ENCODE measurements at places on chromosomes 3 and 15.

DNA sequence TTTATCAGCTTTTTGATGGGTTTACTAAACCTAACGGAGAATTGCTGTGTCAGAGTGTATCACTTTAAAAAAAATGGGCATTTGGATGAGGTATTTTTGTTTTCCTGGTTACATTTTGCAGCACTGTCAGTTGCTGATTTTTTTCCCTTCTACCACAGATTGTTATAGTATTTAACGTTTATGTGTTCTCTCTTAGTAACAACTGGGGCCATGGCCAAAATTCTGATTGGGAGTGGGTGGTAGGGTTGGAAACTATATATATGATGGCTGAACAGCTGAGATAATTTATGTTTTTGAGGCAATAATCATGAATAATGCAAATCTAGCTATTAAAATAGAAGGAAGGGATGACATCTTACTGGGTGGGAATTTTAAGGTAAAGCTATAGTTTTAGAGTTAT lies 229.4 kb upstream of the SUCLG2 start:
- no peak for DNase-seq

GRCh38 chr3:59515966-59516365 lies 466.1 kb upstream of the CFAP20DC start:
- DNase-seq: no peak

- DNase-seq: no peak
Measured at GRCh38 chr15:68374168-68374745, 57.7 kb downstream of the ITGA11 start.

DNA sequence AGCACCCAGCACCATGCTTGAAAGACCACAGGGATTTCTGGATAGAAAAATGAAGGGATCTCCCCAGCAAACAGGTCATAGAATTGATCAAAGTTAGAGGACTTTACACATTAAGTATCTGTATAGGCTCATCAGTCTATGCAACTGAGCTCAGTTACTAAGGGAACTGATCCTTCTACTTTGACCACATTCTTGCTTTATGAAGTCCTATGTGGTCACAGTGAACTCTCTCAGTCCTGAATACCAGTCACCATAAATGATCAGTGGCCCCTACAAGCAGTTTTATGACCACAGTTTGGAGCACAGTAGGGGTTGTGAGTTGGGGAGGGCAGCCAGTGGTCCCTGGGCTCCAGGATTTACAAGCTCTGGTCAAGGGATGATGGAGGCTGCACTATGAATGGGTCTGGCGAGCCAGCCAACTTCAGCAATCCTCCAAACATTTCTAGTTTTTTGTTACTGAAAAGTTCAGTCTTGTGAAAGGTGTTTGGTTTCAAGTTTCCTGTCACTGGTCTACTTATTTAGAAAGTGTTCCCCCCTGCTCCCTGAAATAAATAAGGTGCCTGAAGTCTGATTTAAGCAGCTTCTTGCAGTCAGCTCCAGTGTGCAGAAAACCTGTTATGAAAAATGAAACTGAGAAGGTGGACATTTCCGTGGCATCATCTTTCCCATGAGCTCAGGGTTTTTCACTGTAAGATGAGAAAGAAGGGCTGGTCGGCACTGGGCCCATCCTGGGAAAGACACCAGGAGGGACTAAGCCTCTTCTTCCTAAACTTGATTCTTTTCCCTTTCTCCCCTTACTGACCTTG lies 75.5 kb downstream of the DAPK2 start:
- DNase-seq: no peak

- no peak for DNase-seq
Measured at GRCh38 chr15:62482785-62483429, 317.8 kb upstream of the C2CD4B start.

- no peak for DNase-seq
Measured at GRCh38 chr15:66505818-66506217, 692 bp downstream of the ZWILCH start.

DNA sequence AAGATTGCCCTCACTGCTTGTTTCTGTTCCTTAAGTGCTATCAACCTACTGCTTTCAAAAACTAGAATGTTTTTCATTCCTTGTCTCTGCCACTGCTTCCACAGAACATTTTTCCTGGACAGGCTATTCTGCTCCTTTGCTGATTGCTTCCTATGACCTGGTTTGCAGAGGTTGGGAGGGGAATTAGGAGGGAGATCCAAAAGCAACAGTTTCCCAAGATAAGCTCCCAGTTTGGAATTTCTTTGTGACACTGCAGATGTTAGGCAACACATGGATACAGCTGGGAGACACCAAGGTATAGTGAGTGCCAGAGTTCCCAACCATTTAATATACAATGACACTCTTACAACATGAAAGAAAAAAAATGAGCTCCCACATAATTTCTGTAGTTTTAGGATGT lies 1036.5 kb downstream of the ROBO2 start:
- no peak for DNase-seq

DNA sequence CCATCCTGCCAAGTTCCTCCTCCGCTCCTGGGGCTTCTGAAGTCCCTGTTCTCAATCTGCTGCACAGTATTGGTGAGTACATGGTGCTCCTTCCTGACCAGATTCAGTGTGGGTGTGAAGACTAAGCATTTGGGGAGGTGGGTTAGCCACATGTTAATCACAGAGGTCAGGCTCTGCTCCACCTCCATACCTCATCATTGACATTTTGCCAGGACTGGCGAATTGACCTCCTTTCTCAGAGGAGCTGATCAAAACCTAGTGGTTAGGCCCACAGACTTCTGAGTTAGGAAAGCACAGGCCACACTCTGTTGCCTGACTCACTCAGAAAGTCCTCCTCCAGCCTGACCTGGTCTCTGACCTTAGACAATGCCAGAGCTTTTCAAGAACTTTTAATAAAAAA lies 8.4 kb upstream of the RPS17 start:
- DNase-seq: no peak

DNA sequence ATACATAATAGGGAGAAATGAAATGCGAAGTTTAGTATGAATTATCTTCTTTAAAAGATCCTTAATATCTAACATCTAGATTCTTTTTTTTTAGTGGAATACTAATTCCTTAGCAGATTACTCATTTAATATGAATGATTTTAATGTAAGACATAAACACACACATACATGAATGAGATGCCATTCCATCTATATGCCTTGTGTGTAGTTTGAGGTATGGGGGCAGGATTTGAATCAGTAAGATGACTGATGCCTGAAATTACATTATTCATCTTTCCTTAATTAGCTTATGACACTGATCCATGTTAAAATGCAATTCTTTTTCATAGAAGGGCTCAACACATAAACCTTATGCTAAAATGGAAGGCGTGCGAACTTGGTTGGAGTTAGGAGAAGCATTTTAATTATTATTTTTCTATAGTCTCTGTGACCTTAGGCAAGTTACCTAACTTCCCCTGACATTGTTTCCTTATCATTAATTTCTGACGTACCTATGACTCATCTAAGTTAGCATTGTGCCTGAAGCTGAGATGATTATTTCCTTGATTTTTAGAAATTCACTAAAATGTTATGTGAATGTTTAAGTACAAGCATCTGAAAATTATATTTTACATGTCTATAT lies 10.8 kb upstream of the BNIP2 start:
- DNase-seq: no peak

- DNase-seq: no peak
Measured at GRCh38 chr3:12458901-12459300, 25.4 kb upstream of the TSEN2 start.

GRCh38 chr3:10508619-10509260 lies 3.4 kb upstream of the ATP2B2 start:
- no peak for DNase-seq

GRCh38 chr3:46944191-46944590 lies 32.4 kb downstream of the CCDC12 start:
- DNase-seq: no peak

- no peak for DNase-seq
Measured at GRCh38 chr3:5840056-5840455, 652.5 kb downstream of the EDEM1 start.

DNA sequence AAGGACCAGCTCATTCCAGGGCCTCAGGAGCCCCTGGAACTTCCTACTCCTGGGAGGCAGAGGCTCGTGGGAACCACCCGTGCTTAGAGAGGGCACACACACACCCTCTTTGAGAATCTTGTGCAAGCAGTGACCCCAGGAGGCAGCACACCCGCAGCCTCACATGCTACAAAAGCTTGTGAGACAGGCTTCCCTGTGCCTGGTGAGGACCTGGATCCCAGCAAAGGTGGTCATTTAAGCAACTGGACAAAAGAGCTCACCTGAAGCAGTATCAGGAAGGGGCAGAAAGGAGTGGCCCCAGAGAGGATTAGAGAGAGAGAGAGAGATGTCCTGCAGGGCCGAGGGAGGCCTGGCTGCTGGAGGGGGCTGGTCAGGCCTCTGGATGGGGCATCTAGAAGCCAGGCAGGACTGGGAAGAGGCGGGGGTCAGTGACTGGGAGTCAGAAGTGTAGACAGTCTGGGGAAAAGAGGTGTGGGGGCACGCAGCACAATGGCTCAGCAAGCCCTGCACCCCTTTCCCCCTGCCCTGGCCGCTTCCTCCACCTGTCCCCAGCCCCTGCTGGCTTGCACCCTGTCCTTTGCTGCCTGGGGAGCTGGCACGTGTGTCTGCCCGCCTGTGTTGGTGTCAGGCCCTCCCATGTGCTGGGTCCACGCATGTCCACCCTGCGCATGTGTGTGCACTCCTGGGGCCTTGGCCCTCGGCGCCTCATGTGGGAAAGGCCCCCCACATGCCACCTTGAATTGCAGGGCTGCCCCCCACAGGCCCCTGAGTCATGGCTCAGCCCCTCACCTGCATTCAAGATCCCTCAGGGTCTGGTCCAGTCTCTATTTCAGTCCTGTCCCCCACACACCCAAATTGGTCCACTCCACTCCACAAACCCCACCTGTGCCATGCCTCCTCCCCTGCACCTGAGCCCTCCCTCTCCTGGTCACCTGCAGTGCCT lies 36.9 kb downstream of the TSPAN3 start:
- DNase-seq: no peak

- DNase-seq: no peak
Measured at GRCh38 chr3:179769411-179770247, 116.8 kb downstream of the USP13 start.

DNA sequence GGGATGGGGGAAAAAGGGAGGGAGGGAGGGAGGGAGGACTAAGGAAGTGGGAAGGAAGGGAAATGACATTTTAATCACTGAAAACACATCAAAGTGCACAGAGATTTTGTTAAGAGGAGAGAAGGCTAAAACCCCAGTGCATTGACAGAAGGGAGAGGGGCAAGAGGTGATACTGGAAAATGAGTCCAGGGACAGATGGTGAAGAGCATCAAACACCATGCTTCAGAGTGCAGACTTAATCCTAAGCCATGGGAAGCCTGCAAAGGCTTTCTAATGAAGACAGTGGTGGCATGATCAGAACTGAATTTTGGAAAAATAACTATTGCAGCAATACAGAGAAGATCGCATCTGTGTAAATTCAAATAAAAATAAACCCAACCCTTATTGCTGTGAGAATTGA lies 41.8 kb downstream of the HGD start:
- no peak for DNase-seq

DNA sequence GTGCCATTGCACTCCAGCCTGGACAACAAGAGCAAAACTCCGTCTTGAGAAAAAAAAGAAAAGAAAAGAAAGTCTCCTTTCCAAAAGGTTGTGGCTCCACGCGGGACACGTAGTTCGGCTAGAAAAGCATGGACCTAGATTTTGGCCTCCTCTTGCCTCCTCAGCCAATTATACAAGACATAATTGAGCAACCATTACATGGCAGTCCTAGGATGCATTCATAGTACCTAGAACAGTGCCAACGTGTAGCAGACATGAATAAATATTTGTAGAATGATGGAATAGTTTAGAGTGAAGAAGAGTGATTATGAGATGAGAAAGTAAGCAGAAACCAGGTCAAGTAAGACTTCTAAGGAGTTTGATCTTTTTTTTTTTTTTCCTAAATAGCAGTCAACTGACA lies 112.5 kb downstream of the ZNF609 start:
- DNase-seq: no peak

- no peak for DNase-seq
Measured at GRCh38 chr3:153028381-153028780, 133.6 kb upstream of the RAP2B start.

DNA sequence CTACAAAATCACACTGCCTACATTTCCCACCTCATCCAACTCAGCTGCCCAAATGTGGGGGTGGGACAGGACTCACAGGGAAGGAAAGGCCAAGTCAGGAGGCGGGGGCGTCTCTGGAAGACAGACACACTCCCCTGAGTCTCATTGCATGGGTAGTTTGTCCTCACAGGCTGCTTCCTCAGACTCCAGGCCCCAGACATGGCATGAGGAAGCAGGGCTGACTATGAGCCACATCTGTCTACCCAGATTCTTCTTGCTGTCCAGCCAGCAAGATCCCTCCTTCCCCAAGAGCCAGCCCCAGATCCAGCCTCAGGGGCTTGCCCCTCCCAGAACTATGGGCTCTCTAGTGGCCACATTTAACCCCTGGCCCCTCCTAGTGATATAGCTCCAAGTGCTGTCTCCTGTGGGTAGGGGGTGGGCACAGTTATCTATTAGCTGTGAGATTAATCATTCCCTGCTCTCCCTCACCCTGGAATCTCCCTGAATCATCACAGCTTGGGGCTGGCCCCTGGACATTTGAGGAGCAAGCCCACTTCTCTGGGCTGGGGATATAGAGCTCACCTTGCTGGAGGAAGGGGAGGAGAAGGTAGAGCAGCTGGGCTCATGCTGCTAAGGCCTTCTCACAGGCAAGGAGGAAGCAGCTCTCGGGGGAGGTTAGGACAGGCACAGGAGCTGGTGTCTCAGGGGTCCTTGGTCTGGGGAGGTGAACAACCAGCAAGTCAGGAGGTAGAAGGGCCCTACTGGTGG lies 2.1 kb upstream of the CCDC33 start:
- DNase-seq: no peak

DNA sequence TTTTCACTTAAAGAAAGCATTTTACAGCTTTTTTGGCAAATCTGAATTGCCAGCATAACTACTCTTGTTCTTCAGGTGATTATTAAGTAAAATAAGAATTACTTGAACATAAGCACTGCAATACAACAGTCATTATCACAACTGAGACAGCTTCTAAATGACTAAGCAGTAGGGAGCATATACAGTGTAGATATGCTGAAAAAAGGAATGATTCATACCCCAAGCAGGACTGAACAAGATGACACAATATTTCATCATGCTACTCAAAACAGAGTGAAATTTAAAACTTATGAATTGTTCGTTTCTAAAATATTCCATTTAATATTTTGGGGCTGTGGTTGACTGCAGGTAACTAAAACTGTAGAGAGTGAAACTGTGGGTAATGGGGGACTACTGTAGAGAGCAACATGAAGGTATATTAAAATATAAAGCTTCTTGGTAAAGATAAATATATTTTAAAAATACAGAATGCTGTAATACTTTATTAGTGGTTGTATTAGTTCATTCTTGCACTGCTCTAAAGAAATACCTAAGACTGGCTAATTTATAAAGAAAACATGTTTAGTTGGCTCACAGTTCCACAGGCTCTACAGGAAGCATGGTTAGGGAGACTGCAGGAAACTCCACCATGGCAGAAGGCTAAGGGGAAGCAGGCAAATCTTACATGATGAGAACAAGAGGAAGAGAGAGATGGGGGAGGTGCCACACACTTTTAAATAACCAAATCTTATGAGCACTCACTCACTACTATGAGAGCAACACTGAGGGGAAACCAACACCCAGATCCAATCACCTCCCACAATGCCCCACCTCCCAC lies 84.8 kb downstream of the DCLK3 start:
- no peak for DNase-seq

GRCh38 chr3:99972380-99973104 lies 141.8 kb downstream of the FILIP1L start:
- peak; percentile 21 for DNase-seq

Measured in NCI-H1092 treated with DMSO at 0.1 percent for 48 hours (cell line).